ENCODE measurements at places on chromosomes 1 and 21. TPM values are rescaled to one million over a fixed set of nuclear protein-coding genes. Genes with fewer than 3 reads are reported as not detected.
A peak's percentile ranks its signal among the peaks of the same experiment; 100 is the strongest.

- no peaks in the 10 kb centered on the region for H3K4me1 ChIP-seq
- H3K27ac ChIP-seq = no peak overlapping the region
- no peak overlapping the region for H3K4me3 ChIP-seq
- no peaks in the 10 kb centered on the region for H3K36me3 ChIP-seq
These were observed 463.5 kb downstream of the LMO4 start for GRCh38 chr1:87791931-87792740.

GRCh38 chr1:206447422-206447765, 22.9 kb upstream of the IKBKE start:
- no peak for DNase-seq
- H3K36me3 ChIP-seq = no peaks in the 10 kb centered on the region
- no peaks in the 10 kb centered on the region for H3K4me1 ChIP-seq
- no peak overlapping the region for H3K27ac ChIP-seq
- H3K4me3 ChIP-seq = no peak overlapping the region

DNA sequence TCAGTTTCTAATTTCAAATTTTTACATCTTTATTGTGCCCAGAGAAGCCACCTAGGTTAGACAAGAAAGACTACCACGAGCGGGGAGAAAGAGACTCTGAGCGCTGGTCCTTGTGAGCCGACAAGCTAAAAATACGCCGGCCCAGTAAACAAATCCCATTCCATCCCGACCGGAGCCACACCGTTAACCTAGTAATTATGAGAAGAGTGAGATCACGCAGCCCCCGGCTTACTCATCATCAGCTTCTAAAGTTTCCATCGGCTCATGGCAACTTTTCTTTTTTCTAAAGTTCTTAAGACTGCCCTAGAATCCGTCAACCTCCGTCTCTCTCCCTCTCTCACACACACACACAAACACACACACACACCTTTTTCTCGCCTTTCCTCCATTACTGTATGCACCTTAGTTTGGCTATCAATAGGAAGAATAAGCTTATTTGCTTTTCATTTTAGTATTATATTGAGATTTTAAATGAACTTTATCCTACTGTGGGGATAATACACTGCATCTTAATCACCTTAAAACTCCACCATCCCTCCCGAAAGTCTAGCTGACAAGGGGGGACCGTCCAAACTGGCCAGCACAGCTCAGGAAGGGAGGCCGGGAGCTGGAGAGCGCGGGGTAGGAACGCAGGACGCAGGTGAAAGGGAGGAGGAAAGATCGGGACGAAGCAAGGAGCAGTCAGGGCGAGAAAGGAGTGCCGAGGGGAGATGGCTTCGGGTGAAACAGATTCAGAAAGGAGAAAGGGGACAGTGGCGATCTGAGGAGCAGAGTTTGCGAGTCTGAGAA, 728 bp downstream of the OTUD7B start:
- peaks cover 16% of the 10 kb centered on the region for H3K4me1 ChIP-seq
- DNase-seq = peak; percentile 83
- no peaks in the 10 kb centered on the region for H3K36me3 ChIP-seq
- no peaks in the 10 kb centered on the region for H3K27me3 ChIP-seq
- H3K4me3 ChIP-seq = peak overlapping the region; percentile 57

DNA sequence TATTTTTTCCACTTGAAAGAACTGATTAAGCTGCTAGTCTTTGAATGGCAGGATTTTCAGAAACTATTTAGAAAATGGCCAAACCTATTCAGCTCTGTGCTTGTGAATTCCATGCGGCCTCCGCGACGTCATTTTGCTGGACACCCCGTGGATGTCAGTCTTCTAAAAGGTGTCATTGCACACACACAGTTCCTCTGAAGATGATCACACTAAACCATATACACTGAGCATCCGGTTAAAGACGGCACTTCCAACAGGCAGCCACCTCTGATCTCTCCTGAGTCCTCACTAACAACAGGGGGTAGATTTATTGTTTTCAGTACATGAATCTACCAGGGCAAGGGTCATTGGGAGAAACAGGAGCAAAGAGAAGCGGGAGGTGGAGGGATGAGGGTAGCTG, 9.1 kb downstream of the CFAP74 start:
- H3K36me3 ChIP-seq = no peaks in the 10 kb centered on the region
- H3K4me1 ChIP-seq = no peaks in the 10 kb centered on the region
- no peaks in the 10 kb centered on the region for H3K27me3 ChIP-seq
- no peak for DNase-seq

DNA sequence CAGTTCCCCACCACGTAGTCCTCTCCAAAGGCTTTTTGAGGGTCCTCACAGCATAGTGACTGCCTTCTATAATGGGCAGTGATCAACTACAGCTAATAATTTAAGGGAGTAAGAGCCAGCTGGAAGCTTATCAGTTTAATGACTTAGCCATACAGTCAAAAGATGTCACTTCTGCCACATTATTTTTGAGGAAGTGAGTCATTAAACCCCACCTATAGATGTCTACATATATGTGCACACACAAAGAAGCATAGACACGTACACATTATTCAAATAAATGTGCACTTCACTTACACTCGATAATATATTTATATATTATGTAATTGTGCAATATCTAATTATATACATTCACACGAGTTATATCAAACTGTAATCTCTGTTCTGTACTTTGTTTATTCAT, 1704.7 kb downstream of the KCNT2 start:
- DNase-seq = no peak
- H3K36me3 ChIP-seq = no peaks in the 10 kb centered on the region
- no peak overlapping the region for H3K4me3 ChIP-seq
- no peaks in the 10 kb centered on the region for H3K27me3 ChIP-seq
- no peaks in the 10 kb centered on the region for H3K4me1 ChIP-seq

- H3K27me3 ChIP-seq = no peaks in the 10 kb centered on the region
- no peaks in the 10 kb centered on the region for H3K36me3 ChIP-seq
- H3K27ac ChIP-seq = no peak overlapping the region
- DNase-seq = no peak
These were observed 107.7 kb downstream of the MAB21L3 start for GRCh38 chr1:116218922-116219321.

DNA sequence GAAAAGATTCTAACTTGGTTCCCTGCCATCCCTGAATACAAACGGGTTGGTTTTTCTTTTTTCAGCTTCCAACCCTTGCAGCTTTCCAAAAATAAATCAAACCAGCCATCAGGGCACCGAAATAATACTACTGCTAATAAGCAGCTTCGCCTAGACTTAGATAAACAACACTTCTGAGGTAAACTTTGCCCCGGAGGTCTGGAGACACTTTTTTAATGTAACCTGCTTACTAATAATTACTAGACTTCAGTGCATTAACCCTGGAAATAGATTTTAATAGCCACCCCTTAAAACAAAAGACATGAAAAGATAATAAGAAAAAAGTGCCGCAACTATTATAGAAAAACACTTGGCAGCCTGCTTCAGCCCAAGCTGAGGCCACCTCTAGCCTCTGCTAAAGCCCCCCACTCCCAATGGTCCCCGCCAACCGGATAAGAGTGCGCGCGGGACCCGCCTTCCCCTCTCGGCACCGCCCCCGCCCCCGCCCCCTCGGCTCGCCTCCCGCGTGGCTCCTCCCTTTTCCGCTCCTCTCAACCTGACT, 405 bp upstream of the GADD45A start:
- DNase-seq = no peak
- peak overlapping the region; percentile 92 for H3K27ac ChIP-seq
- H3K27me3 ChIP-seq = no peaks in the 10 kb centered on the region
- H3K4me1 ChIP-seq = peaks cover 6% of the 10 kb centered on the region
- H3K36me3 ChIP-seq = no peaks in the 10 kb centered on the region
- H3K4me3 ChIP-seq = no peak overlapping the region

DNA sequence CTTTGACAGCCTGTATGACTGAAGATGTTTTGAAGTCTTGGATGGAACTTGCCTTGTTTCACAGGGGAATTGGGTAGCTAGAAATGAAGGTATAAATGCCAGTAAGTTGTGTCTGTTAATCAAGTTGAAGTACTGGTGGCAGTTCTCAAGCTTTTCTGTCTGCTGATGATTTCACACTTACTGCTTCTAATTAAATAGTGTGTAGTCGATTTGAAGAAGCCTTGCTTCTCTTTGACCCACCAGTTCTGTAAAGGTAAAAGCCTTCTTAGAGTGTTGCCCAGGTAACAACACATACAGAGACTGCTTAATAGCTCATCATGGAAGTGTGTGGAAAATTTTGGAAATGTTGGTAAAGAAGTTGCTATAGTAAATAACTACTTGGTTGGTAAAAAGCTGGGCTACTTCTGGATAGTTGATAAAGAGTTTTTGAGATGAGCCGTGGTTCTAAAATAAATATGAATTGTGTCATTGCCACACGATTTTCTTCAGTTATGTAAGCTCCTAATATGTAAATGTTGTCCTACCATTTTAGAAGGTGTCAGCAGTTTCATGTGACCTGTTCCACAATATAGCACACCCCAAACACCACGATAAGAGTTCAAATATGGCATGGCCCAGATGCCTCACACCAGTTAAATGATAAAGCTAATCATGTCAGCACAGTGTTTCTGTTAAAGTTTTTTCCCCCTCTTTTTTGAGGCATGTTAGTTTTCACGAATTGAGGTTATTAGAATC, 7.4 kb downstream of the RABGAP1L start:
- H3K4me1 ChIP-seq = no peaks in the 10 kb centered on the region
- no peaks in the 10 kb centered on the region for H3K27me3 ChIP-seq
- no peak overlapping the region for H3K4me3 ChIP-seq
- no peak for DNase-seq
- H3K27ac ChIP-seq = no peak overlapping the region

DNA sequence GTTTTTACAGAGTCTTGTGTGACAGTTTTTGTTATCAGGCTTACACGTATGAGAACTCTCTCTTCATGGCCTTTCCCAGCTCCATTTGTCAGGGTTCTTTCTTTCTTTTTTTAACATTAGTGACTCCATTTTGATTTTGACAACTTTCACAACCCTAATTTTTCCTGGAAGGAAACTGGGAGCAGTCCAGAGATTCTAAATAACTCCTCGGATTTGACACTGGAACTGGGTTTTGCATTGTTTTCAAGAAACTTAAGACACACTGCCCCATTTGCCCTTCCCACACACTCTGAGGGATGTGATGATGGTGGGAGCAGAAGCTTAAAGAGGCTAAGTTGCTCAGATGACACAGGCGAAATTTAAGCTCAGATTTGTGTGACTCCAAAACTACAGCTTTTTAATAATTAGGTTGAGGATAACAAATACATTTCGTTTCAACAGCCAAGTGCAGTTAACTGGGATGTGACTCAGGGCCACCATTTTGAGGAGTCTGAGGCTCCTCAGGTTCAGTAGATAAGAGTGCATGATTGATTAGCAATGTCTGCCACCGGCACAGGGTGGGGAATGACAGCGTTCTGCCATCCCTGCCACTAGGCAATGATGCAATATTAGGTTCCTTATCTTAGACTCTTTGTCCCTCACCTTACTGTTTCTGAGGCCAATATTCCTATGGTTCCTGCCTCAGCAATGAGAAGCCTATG, 95.1 kb upstream of the ATP1A1 start:
- H3K36me3 ChIP-seq = no peaks in the 10 kb centered on the region
- no peaks in the 10 kb centered on the region for H3K4me1 ChIP-seq
- H3K4me3 ChIP-seq = no peak overlapping the region
- no peak for DNase-seq

GRCh38 chr1:67686267-67687197, 1.5 kb downstream of the GADD45A start:
- H3K27me3 ChIP-seq = no peaks in the 10 kb centered on the region
- DNase-seq = peak; percentile 83
- H3K36me3 ChIP-seq = no peaks in the 10 kb centered on the region
- H3K4me3 ChIP-seq = peak overlapping the region; percentile 60

- no peaks in the 10 kb centered on the region for H3K27me3 ChIP-seq
- H3K4me1 ChIP-seq = no peaks in the 10 kb centered on the region
These were observed 25.6 kb downstream of the PPP1R12B start for GRCh38 chr1:202374099-202374498.

DNA sequence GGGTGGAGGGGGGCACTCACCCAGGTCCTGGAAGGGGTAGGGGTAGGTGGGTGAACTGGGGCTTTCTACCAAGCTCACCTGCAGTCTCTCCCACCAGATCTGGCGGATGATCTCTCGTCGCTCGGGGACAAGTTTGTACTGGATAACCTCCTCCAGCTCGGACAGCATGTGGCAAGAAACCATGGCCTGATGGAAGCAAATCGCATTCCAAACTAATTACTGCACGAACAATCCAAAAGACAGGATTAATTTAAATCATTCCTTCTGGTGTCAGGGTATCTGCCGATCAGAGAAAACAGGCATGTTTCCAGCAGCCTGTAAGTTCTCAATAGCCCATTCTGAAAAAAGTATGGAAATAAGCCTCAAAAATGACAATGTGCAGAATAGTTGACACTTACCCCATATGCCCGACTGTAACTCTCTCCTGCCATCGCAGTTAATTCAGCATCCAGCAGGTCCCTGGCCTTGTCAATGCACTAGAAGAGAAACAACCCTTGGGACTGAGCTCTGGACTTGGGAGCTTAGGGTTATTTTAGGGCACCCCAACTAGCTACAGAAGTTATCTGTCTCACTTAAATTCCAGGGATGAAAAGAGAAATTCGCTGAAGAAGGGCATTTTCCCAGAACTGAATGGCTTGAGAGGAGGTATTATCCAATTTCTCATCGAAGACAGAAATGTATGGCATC, 44.4 kb upstream of the ANGPTL7 start:
- H3K27me3 ChIP-seq = no peaks in the 10 kb centered on the region
- no peak overlapping the region for H3K27ac ChIP-seq
- no peaks in the 10 kb centered on the region for H3K36me3 ChIP-seq
- no peak overlapping the region for H3K4me3 ChIP-seq
- H3K4me1 ChIP-seq = no peaks in the 10 kb centered on the region

GRCh38 chr1:113433184-113433583, 42.9 kb downstream of the MAGI3 start:
- no peak overlapping the region for H3K4me3 ChIP-seq
- H3K4me1 ChIP-seq = no peaks in the 10 kb centered on the region
- H3K36me3 ChIP-seq = no peaks in the 10 kb centered on the region

- DNase-seq = no peak
- no peak overlapping the region for H3K4me3 ChIP-seq
- H3K4me1 ChIP-seq = no peaks in the 10 kb centered on the region
- H3K27ac ChIP-seq = peak overlapping the region; percentile 62
- no peaks in the 10 kb centered on the region for H3K36me3 ChIP-seq
These were observed 30.4 kb downstream of the MORC3 start for GRCh38 chr21:36350282-36350910.

DNA sequence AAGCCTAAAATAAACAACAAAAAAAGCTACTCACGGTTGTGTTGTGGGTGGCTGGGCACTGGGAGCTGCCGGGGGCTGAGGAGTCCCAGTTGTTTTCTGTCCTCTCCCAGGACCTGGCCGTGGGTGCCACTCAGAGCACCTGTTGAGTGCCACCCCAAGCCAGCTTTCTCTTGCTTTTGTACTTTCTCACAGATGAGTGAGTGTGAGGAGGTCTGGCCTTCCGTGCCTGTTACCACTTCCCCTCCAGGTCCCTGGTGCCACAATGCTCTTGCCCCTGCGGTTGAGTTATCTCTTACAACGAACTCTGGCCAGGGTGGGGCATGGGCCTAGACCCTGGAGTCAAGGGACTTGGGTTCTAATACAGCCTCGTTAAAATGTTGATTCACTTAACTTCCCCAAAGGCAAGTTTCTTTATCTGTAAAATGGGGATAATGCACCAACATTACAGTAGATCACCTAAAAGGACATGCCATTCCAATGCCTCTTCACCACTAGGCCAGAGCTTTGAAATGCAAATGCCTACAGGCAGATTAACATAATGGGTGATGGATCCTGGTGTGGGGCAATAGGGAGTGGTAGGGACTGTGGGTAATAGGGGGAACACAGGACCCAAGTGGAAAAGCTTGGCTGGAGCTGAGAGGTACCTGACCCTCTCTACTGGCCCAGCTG, at the start of gene CNR2:
TSS of gene CNR2 (minus strand) at position 151 of the 669 bp plus-strand sequence. CDS start 37,745 bp downstream, outside the sequence.
- H3K4me1 ChIP-seq = no peaks in the 10 kb centered on the region
- H3K4me3 ChIP-seq = no peak within 1 kb of the TSS
- no peak for DNase-seq
- no peaks in the 10 kb centered on the region for H3K36me3 ChIP-seq

Gene ERG
- total RNA-seq = 42.8 TPM

Gene CYP4X1
- 0.59 TPM for total RNA-seq

Gene WNT2B
- 7.2 TPM for total RNA-seq

Gene VAV3
- 13.1 TPM for total RNA-seq

Gene FAM72D
- not detected for total RNA-seq

Gene CELA3A
- not detected for total RNA-seq

Gene DAB1
- total RNA-seq = 0.97 TPM

Gene SPRR2F
- not detected for total RNA-seq

Data from uterus (tissue), 4 donors.